Activated CD8-positive, alpha-beta memory T cell treated with anti-CD3 and anti-CD28 coated beads for 1 hour (primary cell): ENCODE measurements at places on chromosomes 2 and 18.

DNA sequence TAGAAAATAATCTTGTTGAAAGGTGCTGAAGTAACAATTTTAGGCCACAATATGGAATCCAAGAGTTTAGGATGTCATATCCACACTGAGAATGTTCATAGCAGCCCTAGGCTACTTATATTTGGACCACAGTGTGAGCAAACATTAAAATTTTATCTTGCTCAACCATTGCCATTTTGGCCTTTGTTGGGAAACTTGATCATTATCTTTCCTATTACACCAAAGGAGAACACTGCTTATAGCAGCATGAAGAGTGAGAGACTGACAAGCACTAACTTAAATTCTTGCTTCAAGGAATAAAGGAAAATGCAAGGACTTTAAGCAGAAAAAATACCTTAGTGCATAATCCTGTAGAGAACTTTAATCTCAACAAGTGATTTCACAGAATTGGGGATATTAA is 86.3 kb upstream of the LRRTM4 start:
- DNase-seq, result no peak

DNA sequence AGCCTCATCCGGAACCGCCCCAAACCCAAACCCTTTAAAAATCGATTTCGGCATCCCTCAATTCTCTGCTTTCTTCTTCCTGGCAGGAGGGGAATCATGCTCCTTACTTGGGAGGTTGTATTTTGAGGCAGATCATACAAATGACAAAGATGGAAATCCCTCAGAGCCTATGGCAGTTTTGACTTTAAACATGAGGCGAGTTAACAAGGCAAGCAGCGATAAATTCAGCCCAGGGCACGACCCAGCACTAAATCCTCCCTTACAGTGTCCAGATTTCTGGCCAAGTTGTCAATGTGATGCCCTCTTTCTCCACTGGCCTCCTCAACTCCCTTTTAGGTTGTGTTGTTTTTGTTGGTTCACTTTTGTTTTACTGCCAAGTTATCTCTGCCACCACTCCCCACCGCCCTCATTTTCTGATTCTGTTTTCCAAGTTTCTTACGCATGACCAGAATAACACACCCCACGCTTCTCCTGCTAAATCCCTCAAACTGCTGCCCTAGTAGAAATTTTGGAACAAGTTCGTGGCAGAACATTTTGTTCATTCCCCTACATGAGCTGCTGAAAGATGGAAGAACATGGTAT is 68.3 kb downstream of the CTAGE1 start:
- no peak for DNase-seq

DNA sequence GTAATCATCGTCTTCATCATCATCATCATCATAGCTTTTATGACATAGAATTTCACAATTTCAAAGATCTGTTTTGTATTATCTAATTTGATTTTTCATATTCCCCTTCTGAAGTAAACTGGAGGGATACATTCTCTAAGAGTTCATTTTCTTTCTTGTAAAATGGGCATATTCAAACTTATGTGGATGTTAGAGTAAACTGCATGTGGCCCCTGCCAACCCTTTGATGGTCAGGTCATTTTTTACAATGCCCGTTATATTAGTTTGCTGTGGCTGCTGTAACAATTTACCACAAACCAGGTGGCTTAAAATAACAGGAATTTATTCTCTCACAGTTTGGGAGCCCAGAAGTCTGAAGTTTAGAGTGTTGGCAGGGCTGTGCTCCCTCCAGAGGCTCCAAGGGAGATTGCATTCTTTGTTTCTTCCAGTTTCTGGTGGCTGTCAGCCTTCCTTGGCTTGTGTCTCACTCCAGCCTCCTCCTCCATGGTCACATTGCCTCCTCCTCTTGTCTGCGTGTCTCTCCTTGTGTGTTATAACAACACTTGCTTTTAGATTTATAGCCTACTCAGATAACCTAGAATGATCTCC is 127.5 kb upstream of the MMADHC start:
- DNase-seq, result no peak

- no peak for DNase-seq
Observed at GRCh38 chr2:182870227-182870626, 3.8 kb upstream of the FRZB start.

DNA sequence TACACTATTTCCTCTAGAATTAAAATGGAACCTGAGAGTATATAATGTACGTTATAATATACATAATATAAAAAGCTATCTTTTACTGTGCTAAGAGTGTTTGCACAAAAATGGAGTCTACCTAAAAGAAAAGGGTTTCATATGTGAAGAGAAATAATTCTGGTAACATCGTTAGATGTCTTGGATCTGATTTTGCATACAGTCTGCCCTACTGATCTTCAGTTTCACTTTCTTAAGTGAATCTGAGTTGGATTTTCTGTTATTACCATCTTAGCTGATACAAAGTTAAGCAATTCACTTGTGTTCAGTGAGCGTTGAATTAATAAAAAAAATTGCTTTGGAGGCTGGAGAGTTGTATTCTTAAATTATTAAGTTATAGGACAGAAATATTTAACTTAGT is 502.1 kb upstream of the TMEFF2 start:
- no peak for DNase-seq

DNA sequence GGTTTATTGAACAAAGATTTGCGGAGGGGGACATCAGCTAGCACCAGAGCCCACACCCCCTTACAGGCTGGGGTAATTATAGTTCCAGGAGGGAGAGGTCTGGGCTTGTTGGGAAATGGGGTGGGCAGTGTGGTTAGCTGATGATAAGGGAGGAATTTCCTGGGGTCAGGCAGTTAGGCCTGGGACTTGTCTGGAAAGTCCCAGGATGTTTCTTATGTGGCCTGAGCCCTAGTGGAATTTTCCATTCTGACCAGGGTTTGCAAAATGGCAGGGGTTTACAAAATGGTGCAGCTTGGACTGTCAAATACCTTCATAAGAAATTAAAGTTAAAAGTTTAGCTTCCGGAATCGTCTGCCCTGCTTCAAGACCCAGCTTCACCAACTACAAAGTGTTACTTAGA is 199.1 kb downstream of the FBXO15 start:
- no peak for DNase-seq

DNA sequence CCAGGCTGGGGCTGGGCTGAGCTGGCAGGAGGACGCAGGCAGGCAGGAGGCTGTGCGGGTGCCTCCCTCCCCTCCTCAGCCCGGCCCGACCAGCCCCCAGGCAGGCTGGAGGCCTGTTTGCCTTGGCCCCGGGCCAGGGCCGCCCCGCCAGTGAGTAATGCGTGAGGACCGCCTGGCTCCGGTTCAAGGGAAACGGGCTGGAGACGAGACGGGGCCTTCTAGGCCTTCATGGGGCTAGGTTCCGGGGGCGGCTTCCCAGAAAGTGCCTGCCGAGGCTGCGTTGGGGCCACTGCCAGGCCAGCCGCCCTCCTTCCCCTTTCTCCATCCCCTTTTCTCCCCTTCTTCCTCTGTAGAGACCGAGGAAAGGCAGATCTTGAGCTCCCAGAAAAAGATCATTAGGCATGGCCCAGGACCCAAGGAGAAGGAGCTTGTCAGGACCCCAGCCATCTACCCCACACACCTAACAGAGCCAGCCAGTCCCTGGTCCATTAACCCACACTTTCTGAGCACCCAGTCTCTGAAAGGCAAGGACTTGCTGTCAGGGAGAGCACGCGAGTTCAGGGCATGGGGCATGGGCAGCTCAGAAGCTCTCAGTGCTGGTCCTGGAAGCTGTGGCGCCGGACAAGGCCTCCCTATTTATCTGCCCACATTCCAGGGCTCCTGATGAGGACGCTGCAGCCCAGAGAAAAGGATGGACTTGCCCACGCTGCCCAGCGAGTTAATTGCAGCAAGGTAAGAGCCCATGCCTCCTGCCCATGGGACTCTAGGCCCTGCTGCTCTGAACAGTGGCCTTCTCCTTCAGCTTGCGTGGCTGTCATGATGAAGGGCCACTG is 48.5 kb downstream of the SMAD7 start:
- no peak for DNase-seq

- peak; percentile 13 for DNase-seq
Observed at GRCh38 chr2:102103992-102104871, 38.3 kb upstream of the IL1R1 start.

- DNase-seq, result no peak
Observed at GRCh38 chr2:187050409-187050998, 201.5 kb upstream of the ZSWIM2 start.

DNA sequence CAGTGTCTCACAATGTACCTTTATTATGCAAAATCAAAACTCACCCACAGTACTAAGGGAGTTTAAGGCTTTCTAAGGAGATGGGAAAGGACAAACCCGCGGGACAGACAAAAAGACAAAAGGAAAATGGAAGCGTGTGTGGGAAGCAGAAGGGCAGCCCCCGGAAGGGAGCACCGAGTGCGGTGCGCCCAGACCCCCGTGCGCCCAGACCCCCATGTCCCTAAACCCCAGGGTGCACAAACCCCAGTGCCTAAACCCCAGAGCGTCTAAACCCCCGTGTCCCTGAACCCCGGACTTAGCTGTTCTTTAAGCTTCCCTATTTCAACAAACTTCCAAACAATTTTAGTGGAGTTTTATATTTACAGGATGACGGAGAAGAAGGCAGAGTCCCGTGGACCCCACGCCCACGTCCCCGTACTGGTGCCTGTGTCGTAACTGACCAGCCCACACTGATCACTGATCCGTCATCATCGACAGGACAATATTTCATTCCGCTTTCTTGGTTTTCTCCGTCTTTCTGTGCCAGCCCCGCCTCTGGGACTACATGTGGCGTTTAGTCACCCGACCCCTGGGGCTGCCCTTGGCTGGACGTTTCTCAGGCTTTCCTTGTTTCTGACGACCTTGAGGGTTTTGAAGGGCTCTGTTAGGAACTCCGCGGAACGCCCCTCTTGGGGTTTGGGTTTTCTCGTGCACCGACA is 76.9 kb downstream of the RTP5 start:
- DNase-seq, result no peak

DNA sequence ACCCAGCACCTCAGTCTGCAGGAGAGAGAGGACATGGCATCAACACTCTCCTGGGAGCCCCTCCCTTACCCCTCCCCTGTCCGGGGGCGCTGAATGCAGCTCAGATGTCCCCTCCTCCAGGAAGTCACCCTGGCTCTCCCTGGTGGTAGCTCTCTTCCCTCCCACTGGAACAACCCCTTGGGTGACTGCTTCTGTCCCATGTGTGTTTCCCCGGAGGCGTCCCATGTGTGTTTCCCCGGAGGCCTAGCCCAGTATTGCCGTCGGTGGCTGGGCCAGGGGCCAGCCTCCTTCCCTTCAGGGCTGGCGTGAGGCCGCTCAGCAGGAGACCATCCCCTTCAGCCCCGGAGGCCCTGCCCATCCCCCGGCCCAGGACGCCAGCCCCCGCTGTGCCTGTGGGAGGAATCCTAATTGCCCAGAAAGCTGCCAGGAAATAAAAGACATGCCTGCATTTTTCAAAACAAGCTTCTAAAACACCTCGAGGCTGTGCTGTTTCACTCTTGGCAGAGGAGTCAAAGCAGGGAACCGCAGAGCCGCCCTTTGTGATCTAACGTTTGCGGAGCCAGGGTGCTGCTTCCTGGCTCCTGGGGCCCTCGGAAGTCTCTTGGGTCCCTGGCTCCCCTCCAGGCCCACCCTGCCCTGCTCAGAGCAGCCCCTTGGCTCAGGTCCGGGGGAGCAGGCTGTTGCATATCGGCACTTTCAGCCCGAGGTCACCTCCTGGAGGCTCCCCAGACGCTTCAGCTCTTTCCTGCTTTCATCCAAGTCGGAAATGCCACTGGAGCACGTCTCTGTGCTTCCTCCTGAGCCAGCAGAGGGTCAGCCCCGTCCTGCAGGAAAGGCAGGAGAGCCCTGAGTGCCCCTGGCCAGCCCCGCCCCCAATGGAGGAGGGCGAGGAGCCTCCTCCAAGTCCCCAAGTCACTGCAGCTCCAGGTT is 11.4 kb downstream of the SNED1 start:
- no peak for DNase-seq

DNA sequence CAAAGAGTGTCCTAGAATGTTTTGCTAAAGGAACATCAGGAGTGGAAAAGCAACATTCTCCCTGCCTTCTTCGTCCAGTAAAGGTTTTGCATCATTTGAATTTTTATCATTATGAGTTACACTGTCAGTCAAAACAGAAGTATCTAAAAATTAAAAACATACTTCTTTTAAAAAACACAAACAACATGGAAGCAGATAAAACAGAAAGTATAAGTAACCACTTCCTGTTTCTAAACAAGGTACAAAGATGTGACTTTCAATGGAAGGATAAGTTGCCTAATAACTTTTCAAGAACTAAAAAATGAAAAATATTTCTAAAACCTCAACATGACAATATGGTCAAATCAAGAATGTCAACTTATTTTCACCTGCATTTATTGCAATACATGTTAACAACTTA is 158.2 kb downstream of the STK39 start:
- no peak for DNase-seq

- no peak for DNase-seq
Observed at GRCh38 chr2:66843847-66844246, 408.9 kb downstream of the MEIS1 start.

DNA sequence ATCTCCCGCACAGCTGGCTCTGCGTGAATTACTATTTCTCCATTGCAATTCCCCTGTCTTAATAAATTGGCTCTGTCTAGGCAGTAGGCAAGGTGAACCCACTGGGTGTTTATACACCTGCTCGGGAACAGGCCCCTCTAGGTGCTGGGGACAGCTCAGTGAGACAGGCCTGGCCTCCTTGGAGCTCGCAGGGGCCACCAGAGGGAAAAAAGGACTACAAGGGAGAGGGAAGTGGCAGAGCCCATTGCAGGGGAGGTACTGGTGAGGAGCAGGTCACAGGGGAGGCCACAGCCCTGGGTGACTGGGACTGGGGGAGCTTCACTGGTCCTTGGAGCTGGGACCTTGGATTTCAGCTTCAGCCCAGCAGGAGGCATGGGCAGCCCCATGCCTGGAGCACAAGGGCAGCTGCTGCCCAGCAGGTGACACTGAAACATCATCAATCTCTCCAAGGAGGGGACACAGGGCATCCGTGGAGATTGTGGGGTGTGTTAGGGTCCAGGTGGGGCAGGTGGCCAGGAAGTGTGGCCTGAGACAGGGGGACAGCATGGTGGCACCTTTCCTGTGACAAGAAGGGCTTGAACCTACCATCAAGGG is 31.2 kb downstream of the NGEF start:
- no peak for DNase-seq

DNA sequence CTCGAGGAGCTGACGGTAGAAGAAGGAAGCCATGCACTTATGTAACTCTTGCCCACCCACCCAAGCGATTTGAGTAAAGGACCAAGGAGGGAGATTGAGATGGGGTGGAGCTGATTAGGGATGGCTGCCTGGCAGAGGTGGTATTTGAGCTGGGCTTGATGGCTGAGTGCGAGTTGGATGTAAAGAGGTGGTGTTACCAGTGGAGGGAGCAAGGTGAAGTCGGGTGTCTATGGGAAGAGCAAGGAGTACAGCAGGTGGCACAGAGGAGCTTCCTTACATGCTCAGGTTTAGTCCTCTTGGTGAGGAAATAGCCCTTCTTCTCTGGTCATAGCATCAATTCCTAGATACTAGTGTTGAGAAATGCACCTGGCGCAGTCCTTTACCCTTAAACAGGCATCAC is 294.2 kb upstream of the SKOR2 start:
- no peak for DNase-seq

DNA sequence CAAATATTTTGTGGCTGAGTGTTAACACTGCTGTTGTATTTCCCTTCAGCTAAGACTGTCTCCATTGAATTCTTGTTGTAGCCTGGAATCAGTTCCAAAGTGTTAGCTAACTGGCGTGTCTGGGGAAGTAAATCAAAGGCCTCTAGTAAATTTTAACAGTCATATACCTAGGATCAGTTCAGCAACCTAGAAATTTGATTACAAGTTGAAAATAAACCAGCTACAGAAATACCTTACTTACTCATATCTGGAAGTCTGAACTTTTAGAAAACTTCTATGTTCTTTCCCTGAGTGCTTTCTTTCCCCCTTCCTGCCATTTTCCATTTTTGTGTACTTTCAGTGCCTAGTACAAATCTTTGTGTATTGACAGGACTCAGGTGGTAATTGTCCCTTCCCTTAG is 396.7 kb upstream of the DCC start:
- no peak for DNase-seq
